ENCODE measurements at places on chromosomes 1 and 21.

- no peak for DNase-seq
Observed at GRCh38 chr1:150022357-150022756, 11.8 kb upstream of the OTUD7B start.

- no peak for DNase-seq
Observed at GRCh38 chr1:45275054-45275453, 51.6 kb upstream of the HPDL start.

DNA sequence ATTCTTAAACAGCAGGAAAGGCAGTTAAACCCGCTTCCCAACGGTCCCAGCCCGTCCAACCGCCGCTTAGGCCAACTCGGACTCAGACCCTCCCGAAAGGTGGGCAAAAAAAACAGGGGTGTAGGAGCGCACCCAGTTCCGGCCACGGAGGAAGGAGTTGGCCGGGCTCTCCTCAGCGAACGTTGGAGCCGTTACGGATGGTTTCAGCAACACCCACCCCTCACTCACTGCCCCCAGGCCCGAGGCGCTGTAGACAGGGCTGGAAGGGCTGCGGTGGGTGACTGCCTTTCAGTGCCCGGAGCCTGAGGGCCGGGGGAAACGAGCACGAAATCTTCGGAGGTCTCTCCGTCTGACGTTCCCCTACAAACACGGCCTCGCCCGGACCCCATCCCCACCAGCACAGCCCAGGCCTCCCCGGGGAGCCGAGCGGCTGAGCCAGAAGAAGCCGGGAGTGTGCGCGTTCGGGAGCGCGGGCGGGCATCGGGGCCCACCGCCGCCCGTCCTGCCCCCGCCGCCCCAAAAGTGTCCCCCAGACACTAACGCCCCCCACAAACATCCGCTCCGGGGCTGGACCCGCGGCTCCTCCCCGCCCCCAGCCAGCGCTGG is 1.3 kb downstream of the KDM5B start:
- DNase-seq, result peak; percentile 14

- peak; percentile 25 for DNase-seq
Observed at GRCh38 chr1:85576642-85577418, 3.7 kb upstream of the CCN1 start.

GRCh38 chr1:51235673-51236530 is at the start of gene RNF11:
TSS of gene RNF11 (plus strand) at chr1:51236273. CDS start at chr1:51236757, 484 bp downstream.
- peak; percentile 85 for DNase-seq

Measured in stimulated activated CD4-positive, alpha-beta T cell treated with anti-CD3 and anti-CD28 coated beads, Interleukin-4, amount 100 ng/mL, for 48 hours (primary cell).